ENCODE measurements at places on chromosomes 16 and 17.

GRCh38 chr16:70473446-70474319 is 19.3 kb downstream of the FCSK start:
- no peak for DNase-seq

DNA sequence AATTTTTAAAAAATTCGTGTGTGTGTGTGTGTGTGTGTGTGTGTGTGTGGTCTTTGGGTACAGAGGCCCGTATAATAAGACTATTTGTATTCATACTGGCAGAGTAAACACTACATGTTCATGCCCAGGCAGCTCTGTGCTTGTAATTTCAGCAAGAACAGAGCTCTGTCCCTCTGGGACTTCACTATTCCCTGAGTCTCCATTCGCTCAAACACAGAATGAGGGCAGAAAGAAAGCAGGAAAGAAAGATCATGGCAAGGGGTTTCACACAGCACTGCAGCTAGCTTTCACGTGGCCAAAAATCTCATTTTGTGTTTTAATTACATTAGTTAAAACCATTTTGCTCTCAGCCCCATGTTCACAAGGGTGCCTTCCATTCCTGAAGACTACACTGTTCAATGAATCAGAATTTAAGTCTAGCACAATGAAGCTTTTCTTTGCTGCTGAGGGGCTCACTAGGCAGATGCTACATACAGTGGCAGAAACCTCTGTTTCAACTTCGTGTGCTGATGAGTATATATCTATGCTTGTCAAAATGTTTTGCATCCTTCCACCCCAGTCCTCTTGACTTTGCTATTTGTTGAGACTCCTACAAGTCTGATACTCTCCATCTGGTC is 198.4 kb upstream of the C17orf78 start:
- no peak for DNase-seq

DNA sequence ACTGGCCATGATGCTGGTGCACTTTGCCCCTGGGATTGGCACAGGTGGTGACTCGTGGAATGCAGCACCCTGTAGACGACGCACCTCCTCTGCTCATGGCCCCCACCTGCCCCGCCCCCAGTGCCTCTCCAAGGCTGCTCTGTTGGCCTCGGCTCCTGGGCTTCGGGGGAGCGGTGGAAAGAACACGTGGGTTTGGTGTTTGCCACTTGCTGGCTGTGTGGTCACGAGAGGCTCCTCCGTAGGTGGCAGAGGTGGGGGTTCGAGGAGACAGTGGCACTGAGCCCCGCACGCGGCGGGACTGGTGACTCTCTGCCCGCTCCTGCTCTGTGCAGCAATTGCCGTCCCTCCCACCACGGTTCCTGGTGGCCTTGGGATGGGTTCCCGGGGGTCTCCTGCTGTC is 82.8 kb upstream of the ZNF750 start:
- DNase-seq, result no peak

DNA sequence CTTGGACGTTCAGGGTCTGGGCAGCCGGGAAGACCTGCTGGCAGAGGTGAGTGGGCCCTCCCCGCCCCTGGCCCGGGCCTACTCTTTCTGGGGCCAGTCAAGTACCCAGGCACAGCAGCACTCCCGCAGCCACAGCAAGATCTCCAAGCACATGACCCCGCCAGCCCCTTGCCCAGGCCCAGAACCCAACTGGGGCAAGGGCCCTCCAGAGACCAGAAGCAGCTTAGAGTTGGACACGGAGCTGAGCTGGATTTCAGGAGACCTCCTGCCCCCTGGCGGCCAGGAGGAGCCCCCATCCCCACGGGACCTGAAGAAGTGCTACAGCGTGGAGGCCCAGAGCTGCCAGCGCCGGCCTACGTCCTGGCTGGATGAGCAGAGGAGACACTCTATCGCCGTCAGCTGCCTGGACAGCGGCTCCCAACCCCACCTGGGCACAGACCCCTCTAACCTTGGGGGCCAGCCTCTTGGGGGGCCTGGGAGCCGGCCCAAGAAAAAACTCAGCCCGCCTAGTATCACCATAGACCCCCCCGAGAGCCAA is 8.6 kb upstream of the ABCC3 start:
- DNase-seq, result peak; percentile 31

- DNase-seq, result no peak
Observed at GRCh38 chr17:58275417-58275816, 5.3 kb downstream of the MPO start.

DNA sequence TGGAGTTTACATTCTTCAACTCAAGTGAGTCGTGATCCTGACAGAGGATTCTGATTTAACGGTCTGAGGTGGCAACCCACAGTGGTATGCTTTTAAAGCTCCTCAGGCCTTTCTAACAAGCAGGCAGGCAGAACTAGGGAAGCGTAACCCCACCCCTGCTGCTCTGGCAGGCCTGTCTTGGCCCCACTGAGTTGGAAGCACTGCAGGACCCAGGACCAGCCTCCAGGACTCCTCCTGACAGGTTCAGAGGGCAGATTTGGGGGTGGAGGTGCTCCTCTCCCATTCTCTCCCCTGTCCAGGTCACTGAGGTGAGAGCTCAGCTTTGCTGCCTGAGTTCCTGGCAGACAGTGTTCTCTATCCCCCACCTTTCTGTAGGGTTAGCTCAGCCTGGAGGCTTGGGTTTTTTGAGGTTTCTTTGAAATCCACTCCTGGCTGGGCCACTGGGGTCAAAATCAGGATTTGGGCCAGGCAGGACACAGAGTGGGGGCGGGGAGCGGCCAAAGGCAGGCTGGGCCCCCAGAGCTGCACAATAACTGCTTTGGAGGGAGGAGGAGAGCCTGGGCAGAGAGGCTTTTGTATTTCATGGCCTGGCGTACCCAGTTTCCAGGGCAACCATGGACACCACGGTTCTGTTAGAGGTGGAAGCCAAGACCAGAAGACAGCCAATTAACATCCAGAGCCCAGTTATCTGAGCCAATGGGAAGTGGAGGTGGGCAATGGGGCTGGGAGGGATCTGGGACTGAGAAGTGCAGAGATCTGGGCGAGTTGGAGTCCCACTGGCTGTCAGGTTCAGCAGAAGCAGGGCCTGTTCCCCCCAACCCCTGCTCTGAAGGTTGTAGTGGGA is 9.5 kb downstream of the MRPL27 start:
- no peak for DNase-seq

DNA sequence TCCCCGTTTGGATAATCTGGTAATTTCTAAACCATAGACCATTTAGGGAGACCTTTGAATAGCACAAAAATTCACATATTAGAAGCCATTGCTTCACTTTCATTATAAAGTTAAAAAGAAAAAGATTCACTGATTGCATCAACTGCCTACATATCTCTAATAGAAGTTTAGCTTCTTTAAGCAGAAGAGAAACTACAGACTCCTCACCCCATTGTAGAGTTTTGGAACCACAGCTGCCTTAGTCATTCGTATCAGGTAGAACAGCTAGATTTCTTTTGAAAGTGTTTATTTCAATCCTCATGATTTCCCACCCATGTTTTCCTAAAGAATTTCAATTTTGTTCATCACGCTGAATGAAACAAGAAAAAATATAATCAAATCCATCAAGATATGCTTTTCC is 144.8 kb downstream of the CDH8 start:
- no peak for DNase-seq

DNA sequence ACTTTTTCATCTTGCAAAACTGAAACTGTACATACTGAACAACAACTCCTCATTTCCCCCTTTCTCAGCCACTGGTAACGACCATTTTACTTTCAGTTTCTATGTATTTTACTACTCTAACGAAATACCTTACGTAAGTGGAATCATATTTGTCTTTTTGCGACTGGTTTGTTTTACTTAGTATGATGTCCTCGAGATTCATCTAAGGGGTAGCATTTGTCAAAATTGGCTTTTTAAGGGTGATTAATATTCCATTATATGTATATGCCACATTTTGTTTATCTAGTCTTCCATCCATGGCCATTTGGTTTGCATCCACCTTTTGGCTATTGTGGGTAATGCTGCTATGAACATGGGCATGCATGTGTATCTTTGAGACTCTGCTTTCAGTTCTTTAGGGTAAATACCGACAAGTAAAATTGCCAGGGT is 10.4 kb downstream of the KPNB1 start:
- no peak for DNase-seq

GRCh38 chr17:1299552-1300370 is 20.3 kb downstream of the TRARG1 start:
- DNase-seq, result no peak

- no peak for DNase-seq
Observed at GRCh38 chr17:66240013-66240412, 10.8 kb upstream of the APOH start.

GRCh38 chr17:3843935-3844516 is 2.0 kb downstream of the NCBP3 start:
- DNase-seq, result peak; percentile 9

DNA sequence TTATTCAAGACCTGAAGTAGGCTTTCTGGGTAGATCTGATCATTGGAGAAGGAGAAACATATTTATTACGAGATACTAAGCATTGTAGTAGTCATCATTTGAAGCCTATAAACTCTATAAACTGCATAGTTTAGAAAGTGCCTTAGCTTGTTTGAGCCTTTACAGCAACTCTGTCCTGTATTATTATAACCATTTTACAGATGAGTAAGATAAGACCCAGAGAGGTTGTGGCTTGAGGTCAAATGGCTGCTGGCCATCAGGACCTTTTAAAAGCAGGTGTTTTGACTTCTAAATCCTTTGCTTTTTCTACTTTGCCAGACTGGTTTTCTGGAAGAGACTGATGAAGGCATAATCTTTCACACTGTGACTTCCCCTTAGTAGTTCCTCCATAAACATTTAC is 7.1 kb downstream of the USP10 start:
- no peak for DNase-seq

GRCh38 chr17:79983456-79983855 is 52.2 kb downstream of the TBC1D16 start:
- DNase-seq, result no peak
